ENCODE measurements at places on chromosomes 1 and 21.

- peak; percentile 5 for DNase-seq
Observed at GRCh38 chr1:243658594-243659105, 191.4 kb downstream of the AKT3 start.

- DNase-seq, result no peak
Observed at GRCh38 chr1:207130252-207131036, 26.4 kb downstream of the C4BPA start.

DNA sequence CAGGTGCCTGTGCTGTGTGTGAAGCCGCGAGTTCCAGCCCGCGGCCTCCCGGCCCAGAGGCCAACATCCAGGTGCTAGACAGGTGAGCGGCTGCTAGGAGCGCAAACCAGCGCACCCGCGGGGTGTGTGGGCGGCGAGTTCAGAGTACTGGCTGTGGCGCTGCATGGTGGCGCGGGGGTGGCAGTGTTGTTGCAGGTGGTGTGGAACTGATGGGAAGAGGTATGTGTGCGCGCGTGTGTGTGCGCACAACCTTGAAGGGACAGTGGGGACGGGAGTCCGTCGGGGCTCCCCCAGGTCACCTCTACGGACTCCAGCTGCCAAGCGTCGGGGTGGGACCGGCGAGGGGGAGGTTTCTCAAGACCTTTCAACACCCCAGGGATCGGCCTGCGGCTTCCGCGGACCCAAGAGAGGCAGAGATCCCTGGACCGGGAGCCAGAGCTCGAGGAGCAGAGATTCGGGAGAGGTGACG lies 433 bp upstream of the DMBX1 start:
- no peak for DNase-seq

DNA sequence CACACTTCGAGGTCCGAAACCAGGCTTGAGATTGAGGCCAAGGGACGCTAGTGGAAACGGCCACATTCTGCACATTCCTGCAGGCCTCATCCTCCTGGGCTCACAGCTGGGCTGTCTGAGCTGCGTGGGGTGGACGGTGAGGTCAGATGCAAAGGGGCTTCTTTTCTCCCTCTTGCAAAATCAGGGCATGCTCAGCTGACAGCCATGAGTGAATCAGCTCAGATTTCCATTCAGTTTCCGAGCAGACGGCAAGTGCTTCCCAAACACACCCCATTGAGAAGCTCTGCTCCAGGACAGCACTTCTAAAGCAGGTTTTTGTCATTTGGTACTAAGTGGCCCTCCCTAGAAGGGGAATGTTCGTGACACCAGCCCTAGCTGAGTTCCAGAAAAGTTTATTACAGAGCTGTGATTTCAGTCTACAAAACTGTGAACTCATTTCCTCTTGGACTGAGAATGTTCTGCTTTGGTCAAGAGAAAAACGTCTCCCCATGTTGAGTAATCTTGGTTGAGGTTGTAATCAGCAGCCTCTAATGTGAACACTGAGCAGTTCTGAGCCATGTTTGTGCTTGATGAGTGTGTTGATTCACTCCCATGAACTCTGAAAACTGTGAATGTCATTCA lies 10.0 kb downstream of the PDPN start:
- peak; percentile 91 for DNase-seq

- peak; percentile 46 for DNase-seq
Observed at GRCh38 chr1:234400773-234401172, 27.5 kb downstream of the COA6 start.

GRCh38 chr1:145729666-145730436 lies 10.6 kb downstream of the CD160 start:
- no peak for DNase-seq

- DNase-seq, result no peak
Observed at GRCh38 chr1:175419684-175420517, 227.3 kb upstream of the KIAA0040 start.

GRCh38 chr1:208113011-208113410 lies 131.2 kb downstream of the PLXNA2 start:
- no peak for DNase-seq

DNA sequence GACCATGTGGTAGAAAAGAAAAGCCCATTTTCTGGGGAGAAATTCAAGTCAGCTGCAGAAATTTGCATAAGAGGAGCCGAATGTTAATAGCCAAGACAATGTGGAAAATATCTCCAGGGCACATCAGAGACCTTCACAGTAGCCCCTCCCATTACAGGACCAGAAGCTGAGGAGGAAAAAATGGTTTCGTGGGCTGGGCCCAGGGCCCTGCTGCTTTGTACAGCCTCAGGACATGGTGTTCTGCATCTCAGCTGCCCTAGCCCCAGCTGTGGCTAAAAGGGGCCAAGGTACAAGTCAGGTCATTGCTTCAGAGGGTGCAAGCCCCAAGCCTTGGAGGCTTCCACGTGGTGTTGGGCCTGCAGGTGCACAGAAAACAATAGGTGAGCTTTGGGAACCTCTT lies 108.3 kb downstream of the DMRTB1 start:
- DNase-seq, result no peak

DNA sequence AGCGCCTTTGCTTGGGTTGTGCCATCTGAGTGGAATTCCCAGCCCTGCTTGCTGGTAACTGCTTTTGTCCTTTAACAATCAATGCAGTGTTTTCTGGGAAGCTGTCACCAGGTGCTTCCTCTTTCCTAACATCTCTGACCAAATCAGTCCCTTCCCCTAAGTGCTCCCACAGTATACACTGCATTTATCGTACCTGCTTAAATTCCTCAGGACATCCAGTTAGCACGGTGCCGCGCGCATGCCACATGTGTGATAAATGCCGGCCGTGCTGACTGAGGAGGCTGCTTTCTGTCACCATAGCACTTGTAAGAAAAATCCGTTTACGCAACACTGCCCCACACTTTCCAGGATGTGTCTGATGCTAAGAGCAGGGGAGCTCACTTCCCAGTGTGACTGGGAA lies 115.4 kb downstream of the BCAR3 start:
- DNase-seq, result no peak

- peak; percentile 61 for DNase-seq
Observed at GRCh38 chr1:198929961-198930599, 291.2 kb downstream of the PTPRC start.

GRCh38 chr1:51329443-51330325 lies 678 bp downstream of the TTC39A start:
- no peak for DNase-seq

- DNase-seq, result no peak
Observed at GRCh38 chr1:245041058-245041698, 113.6 kb upstream of the KIF26B start.

DNA sequence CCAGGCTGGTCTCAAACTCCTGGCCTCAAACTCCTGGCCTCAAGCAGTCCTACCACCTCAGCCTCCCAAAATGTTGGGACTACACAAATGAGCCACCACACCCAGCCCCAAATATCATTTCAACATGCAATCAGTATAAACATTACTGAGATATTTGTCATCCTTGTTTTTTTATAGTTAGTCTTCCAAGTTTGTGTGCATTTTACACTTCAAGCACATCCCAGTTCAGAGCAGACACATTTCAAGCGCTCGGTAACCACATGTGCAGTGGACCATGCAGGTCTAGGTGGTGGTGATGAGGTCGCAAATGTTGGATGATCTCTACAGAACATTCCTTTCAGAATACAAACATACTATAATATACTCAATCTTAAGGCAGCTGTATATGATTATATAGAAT lies 23.8 kb upstream of the APP start:
- DNase-seq, result no peak

GRCh38 chr1:70353601-70354331 lies 756 bp downstream of the ANKRD13C start:
- peak; percentile 76 for DNase-seq

DNA sequence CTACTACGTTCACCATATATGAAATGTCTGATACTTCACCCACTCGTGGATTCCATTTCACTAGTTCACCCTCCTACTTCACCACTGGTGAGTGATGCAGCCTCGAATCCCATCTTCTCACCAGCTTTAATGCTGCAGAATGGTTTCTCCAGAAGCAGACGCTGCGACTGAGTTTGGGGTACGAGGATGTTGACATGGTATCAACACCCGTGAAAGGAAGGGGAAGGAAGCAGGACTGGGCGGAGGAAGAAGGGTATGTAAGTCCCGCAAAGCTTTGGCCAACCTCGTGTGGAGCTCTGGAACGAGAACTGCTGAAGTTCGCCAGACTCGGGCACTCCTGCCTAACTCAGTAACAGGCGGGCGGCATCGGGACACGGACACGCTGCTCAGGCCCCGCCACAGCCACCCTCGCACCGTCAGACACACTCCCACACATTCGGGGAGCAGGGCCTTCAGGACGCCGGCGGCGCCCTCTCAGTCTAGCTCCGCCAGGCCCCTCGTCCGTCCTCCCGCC lies 833 bp upstream of the DIP2A start:
- peak; percentile 75 for DNase-seq

GRCh38 chr1:234564035-234565029 lies 45.6 kb downstream of the IRF2BP2 start:
- peak; percentile 95 for DNase-seq

DNA sequence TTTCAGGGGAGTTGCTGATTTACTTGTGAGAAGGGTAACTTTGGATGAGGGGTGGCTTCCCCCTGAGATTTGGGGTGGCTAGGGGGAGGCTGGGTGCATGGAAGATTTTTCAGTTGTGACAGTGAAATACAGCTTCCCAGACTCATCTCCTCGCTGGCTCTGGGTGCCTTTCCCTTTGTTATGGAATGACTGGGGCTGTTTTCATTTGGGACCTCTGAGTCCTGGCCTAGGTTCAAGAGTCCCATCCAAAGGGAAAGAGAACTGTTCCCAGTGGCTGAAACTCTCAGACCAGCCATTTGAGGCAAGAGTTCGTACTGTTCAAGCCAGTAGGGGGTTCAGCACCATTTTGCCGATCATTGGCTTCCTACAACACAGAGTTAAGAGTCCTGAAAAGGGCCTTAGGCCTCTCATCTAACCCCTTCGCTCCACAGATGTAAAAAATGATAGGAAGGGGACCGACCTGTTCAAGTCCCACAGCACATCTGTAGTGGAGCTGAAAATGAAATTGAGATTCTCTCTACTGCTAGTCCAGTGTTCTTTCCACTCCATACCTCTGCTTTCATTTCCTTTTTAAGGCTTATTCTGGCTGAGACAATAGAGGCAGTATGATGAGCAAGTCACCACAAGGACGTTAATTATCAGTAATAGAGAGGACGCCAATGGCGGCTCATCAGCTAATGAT lies 958 bp downstream of the DDR2 start:
- peak; percentile 62 for DNase-seq

- DNase-seq, result no peak
Observed at GRCh38 chr1:86184426-86184825, 27.9 kb upstream of the COL24A1 start.

- no peak for DNase-seq
Observed at GRCh38 chr1:168645721-168646120, 69.3 kb downstream of the XCL1 start.

GRCh38 chr1:6097117-6097595 lies 51.5 kb downstream of the KCNAB2 start:
- DNase-seq, result no peak

- peak; percentile 63 for DNase-seq
Observed at GRCh38 chr1:10975567-10976326, 36.7 kb upstream of the TARDBP start.

DNA sequence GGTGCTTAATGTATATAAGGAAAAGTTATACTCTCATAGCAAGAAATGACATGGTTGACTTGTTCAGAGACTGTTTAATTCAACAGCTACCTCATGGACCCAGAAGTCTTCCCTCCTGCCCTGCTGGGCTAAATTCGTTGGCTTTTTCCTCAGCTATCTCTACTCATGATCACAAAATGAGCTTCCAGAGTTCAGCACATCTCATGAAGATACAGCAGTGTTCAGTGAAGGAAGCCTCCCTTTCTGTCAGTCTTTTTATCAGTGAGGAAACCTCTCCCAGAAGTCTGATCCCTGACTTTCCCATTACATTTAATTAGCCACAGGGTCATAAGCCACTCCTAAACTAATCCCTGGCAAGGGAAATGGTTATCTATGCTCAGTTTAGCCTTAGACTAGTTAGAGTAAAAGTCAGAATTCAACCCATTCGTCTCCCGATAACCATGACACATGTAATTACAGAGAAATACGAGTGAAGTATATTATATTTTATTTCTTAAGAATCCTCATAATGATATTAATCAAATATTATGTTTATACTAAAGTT lies 97.5 kb downstream of the DENND1B start:
- no peak for DNase-seq

GRCh38 chr1:9161963-9162362 lies 33.1 kb upstream of the GPR157 start:
- no peak for DNase-seq

GRCh38 chr1:241423541-241424479 lies 66.8 kb upstream of the RGS7 start:
- peak; percentile 24 for DNase-seq

DNA sequence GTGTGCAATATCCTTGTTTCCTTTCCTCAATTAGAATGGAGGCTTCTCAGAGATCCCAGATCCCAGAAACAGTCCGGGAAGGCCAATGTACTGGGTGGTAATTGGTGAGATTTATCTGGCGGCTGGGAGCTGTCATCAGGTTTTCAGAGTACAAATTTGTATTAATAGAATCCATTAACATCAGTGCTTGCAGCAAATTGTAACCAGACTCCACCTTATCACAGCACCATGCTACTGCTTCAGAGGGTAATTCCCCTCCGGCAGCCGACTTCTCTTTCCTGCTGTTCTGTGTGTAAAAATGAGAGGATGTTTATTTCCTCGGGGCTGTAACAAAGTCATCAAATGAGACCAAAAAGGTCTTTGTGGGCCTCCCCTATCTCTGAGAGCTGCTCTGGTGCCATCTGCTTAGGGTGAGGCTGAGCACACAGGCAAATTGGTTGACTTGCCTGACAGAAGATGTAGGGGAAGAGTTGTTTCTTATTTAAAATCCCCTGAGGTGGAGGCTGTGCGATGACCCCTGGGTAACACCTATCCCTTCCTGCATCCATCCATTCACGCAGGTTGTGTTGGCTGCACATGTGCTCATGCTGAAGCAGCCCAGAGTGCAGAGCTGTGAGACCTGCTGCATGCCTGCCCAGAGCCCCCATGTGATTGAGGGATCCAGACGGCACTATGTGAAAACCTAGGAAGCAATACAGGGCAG lies 19.2 kb downstream of the NFASC start:
- no peak for DNase-seq

- DNase-seq, result peak; percentile 43
Observed at GRCh38 chr1:180912211-180912800, 391 bp upstream of the KIAA1614 start.

DNA sequence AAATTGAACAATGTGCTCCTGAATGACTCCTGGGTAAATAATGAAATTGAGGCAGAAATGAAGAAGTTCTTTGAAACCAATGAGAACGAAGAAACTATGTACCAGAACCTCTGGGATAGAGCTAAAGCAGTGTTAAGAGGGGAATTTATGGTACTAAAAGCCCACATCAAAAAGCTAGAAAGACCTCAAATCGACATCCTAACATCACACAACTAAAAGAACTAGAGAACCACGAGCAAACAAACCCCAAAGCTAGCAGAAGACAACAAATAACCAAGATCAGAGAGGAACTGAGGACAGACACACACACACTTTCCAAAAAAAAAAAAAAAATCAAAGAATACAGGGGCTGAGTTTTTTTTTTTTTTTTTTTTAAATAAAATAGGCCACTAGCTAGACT lies 564.2 kb downstream of the SMYD3 start:
- DNase-seq, result no peak
